ENCODE measurements at places on chromosomes 4 and X.

- no peak for DNase-seq
Measured at GRCh38 chr4:33715841-33716395, 2528.4 kb downstream of the ARAP2 start.

GRCh38 chrX:131792789-131793462 is 230.2 kb upstream of the STK26 start:
- no peak for DNase-seq

- DNase-seq, result no peak
Measured at GRCh38 chr4:15776871-15777648, 1.1 kb upstream of the CD38 start.

GRCh38 chrX:130211415-130212186 is 39.8 kb downstream of the RAB33A start:
- DNase-seq, result no peak

DNA sequence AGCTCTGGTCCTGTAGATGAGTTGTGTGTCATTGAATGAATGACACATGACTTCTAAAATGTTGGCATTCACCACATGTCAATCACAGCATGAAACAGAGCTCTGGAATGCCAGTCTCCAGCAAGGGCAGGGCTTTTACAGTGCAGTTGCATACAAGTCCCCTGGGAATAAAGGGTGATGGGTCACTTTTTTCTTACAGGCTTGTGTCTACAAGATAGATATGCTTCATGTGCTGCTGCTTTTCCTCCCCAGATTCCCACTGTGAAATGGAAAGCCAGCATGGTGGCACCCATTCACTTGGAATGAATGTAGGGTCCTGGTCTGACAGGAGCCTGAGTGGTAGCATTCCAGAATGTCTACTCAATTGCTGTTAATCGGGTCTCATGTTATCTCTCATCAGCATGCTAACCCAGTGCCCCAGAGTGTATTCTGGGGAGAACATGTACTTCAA is 159.1 kb upstream of the KIT start:
- no peak for DNase-seq

- no peak for DNase-seq
Measured at GRCh38 chr4:24630937-24631336, 46.6 kb upstream of the DHX15 start.

GRCh38 chrX:34778916-34779315 is 121.8 kb upstream of the TMEM47 start:
- no peak for DNase-seq

DNA sequence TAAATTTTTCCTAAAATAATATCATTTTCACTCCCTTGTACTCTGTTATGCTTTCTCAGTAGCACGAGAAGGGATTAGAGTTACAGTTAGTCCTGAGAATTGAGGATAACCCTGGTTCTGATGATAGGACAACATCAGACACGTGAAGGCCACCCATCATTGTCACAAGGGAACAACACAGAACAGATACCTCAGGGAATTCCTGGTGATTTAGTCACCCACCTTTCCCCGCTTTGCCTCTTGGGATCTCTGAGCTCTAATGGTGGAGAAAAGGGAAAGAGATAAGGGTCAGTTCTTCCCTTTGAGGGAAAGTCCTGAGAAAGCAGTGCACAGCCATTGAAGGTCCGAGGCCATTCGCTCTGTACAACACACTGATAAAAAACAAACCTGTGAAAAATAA is 112.3 kb upstream of the GALNT7 start:
- no peak for DNase-seq

GRCh38 chrX:153572601-153573000 is 26.3 kb downstream of the CCNQ start:
- DNase-seq, result no peak

GRCh38 chrX:50106051-50106675 is 94.6 kb downstream of the AKAP4 start:
- no peak for DNase-seq

DNA sequence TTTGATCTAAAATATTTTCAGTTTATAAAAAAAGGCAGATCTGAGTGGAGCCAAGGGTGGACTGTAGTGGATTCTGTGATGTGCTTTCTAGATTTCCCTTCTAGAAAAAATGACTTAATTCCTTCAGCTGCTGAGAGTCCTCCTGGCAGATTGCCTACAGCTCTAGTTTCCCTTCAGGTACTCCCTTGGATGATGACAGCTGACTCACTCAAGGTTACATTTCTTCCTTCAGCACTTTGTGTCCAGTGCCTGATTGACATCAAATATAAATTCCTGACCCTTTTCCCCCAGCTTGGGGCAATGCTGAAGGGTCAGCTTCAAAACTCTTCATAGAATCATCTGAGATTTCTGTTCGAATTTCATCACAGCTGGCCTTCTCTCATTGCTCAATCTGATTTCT is 161.7 kb downstream of the EMCN start:
- no peak for DNase-seq

GRCh38 chrX:72396117-72396516 is 90.4 kb upstream of the CITED1 start:
- DNase-seq, result no peak

DNA sequence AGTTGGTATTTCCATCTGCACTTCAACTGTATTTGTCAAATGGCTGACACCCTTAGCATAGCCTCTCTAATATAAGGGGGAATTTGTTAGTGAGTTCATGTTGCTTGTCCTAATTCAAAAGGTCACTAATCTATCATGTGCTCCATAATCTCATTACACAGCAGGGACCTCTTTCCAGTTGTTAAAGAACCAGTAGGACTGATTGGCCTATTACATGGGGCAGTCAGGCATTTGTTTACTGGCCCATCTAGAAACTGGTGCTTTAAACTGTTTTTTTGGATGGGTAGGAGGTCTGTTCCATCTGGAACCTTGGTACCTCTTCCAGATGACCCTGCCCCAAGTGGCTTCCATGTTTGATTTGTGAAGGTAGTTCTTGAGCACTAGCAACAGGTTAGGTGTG is 11.4 kb downstream of the ANK2 start:
- no peak for DNase-seq

- no peak for DNase-seq
Measured at GRCh38 chr4:101277671-101278070, 69.7 kb downstream of the PPP3CA start.

DNA sequence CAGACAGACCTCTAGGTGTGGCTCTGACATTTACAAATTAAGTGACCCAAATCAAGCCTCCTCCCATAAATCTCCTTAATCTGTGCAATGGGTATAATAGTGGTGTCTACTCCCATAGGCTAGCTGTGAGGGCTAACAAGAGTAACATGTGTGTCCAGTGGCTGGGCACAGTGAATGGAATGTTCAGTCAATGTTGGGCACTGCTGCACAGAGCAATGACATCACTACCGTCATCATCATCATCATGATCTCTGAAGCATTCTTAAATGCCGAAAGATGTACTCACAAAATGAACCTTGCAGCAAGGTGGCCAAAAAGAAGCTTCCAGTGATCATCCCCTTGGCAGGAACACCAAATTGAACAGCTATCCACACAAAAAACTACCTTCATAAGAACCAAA is 43.5 kb downstream of the CHRNA9 start:
- DNase-seq, result no peak

- DNase-seq, result no peak
Measured at GRCh38 chr4:55125087-55125721, at the start of gene KDR. Gene KDR, minus strand, starts transcription at chr4:55125595. Its CDS starts 302 bp downstream, at chr4:55125293.

- no peak for DNase-seq
Measured at GRCh38 chr4:157357887-157358286, 137.4 kb downstream of the GRIA2 start.

DNA sequence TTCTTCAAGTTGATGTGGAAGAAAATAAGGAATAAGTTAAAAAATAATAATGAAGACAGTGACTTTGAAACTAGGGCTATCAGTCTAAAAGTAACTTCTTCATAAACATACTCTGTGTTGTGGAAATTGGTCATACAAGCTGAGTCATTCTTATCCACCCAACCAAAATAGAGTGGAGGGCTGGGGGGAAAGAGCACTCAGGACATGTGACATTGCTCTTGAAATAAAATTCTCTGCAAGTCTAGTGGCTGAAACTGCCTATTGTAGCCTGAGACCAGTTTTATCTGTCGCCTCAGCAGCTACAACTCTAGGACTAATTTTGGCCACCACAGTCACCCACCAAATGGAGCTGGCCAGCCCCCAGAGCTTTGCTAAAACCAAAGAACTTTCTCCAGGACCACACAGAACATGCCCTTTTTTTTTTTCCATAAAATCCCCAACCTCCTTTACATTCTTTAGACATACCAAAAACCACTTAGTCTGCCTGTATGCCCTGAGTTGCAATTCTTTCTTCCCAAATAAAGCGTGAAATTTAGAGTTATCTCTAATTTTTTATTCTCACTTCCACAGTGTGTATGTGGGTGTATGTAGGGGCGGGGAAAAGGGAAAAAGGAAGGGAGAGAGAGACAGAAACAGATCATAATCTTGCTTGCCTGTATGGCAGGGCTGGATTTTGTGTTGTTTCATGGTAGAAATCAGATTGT is 23.0 kb upstream of the SLC25A4 start:
- DNase-seq, result no peak

- no peak for DNase-seq
Measured at GRCh38 chrX:14355556-14355955, 173.8 kb upstream of the GLRA2 start.

GRCh38 chr4:78691971-78692821 is 84.0 kb upstream of the BMP2K start:
- DNase-seq, result no peak

- DNase-seq, result no peak
Measured at GRCh38 chrX:110168585-110168984, 149.3 kb downstream of the AMMECR1 start.

GRCh38 chrX:46754586-46755061 is 4.3 kb downstream of the SLC9A7 start:
- DNase-seq, result no peak

DNA sequence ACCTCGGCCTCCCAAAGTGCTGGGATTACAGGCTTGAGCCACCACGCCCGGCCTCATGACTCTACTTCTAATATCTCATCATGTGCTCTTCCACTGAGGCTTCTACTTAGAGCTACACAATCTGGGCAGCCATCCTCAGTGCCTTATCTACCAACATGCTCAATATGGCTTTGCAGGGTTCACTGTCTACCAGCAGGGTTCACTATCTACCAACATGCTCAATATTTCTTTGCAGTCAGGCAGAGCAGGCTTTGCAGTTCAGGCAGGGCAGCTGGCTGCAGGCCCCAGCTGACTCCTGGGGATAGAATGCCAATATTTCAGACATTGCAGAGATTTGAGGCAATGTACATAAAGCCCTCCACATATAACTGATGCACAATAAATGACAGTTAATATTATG is 47.5 kb downstream of the PKD2 start:
- no peak for DNase-seq

DNA sequence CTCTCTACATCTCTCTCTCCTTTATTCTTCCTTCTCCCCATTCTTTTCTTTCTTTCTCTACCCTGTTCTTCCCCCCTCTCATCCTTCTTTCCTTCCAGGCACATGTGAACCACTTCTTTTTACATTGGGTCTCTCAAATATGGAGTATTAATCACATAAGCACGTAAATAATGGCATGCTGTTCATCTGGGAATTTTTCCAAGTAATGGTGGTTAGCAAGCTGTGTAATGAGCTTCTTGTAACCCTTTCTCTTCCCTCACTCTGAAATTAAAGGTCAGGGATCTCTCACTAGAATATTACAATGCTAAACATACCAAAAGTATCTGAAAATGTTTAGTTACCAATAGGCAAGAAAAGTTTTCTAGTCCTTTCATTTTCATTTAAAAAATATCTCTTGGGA is 239.9 kb upstream of the TEX13A start:
- no peak for DNase-seq

DNA sequence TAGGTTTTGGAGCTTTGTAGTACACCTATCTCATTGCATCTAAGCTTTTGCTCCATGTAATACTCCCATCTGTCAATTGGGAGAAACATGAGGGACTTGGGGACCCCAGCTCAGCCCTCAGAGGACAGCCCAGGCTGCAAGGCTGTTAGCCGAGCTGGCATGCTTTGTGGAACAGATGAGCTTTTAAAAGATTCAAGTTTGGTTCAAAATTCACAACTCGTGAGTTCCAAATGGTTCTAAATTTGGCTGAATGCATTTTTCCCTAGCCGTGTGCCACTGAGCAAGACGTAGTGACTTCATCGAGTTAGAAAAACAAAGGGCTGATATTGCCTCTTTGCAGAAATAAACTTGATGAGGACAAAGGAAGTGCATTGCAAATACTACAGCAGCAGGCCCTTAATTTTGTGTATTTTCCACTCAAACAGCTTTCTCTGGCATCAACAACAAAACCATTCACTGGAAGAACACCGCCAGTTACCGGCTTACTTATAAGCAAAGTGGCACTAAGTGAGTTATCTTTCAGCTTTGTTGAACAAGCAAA is 165.0 kb upstream of the HS3ST1 start:
- DNase-seq, result no peak

- no peak for DNase-seq
Measured at GRCh38 chr4:185535612-185536410, 504 bp upstream of the PDLIM3 start.
